ENCODE measurements at places on chromosomes 7 and 10. TPM values are rescaled to one million over a fixed set of nuclear protein-coding genes. Genes with fewer than 3 reads are reported as not detected.

OR13A1 gene
- polyA plus RNA-seq: 0.06 TPM

HSPA12A gene
- polyA plus RNA-seq: 29.9 TPM

EPC1 gene
- polyA plus RNA-seq: 67.3 TPM

NYAP1 gene
- 2.6 TPM for polyA plus RNA-seq

CHAT gene
- polyA plus RNA-seq: not detected

GDF2 gene
- not detected for polyA plus RNA-seq

GRCh38 chr10:36345807-36346206 is 703.7 kb upstream of the FZD8 start:
- DNase-seq: no peak

DNA sequence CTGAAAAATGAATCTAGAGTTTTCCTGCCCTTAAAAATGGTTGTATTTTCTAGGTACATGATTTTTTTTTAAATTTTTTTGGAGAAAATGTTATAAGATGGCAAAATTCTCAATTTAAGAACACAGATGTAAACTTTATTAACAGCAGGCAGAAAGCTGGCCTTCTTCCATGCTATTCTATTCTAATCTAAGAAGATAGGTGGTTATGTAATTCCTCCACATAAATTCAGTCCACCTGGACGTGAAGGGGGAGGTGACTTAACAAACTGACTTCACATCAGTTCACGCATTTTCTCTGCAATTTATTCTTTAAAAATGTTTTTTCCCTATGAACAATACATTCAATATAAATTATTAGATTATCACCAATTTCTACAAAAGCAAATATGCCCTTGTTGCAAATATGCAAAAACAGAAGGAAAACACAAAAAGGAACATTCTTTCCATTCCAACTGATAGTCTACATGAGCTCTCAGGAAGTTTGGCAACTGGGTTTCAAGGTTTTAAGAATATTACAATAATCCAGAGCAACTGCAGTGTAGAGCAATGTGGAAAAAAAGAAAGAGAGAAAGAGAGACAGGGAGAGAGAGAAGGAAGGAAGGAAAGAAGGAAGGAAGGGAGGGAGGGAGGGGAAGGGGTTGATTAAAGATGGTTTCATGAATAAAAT is 76.8 kb downstream of the HIBADH start:
- no peak for DNase-seq
